ENCODE measurements at places on chromosomes 5 and 9.

- DNase-seq: no peak
These were observed 89.3 kb upstream of the ALDH1A1 start for GRCh38 chr9:73042155-73042554.

DNA sequence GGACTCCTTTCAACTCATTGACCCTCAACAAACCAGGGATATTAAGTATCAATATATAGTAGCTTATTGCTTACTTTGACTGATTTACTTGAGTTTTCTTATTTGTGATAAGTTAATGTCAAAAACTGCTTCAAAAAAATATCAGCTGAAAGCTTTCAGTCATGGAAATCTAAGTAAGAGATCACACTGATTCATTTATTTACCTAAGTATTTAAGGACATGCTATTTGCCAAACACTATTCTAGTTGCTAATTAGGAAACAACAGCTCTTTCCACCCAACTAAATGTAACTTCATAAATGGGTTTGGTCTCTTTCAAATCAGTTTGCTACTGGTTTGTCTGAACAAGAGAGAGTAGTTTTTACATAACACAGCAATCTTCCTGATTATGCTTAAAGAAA, 48.2 kb downstream of the CHD1 start:
- no peak for DNase-seq

GRCh38 chr5:14086261-14086660, 56.9 kb upstream of the TRIO start:
- no peak for DNase-seq

GRCh38 chr5:7873216-7873615, 4.3 kb downstream of the MTRR start:
- DNase-seq: no peak

GRCh38 chr5:124870070-124870469, 123.6 kb upstream of the ZNF608 start:
- DNase-seq: no peak

DNA sequence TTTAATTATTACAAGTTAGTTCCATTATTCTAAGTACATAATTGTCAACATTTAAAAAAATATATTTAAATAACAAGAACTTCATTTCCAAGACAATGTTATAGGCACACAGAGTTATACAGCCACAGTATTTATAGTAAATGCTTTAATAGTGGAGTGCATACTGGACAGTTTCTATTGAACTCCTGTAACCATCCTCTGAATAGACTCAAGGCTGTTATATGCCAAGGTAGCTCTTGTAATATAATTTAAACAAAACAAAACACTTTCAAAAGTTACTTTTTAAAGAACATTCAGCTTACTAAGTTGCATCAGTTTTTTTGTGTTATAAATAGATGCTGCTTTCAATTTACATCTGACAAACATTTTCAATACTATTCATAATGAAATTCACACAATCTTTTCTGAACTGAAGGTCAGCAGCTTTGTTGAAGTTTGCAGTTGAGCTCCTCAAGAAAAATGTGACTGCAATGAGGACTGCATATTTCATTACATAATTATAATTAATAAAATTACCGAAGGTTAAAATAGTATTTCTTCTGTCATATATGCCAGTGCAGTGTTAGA, 549.9 kb upstream of the CYLC2 start:
- DNase-seq: no peak

DNA sequence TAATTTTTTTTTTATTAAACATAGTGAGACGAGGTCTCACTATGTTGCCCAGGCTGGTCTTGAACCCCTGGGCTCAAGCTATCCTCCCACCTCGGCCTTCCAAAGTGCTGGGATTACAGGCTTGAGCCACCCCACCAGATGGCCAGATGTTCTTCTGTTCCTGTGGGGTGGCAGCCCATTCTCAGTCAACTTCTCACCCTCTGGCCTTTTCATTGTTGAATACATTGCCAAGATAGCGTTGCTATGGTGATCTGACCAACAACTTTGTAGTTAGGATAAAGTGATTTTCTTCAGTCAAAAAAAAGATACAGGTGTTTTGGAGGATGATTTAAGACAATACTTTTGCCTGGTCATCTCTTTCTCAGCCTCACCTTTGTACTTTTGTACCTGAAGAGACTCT, 109.1 kb downstream of the EGFLAM start:
- DNase-seq: no peak

GRCh38 chr9:79430619-79431018, 141.1 kb upstream of the TLE4 start:
- DNase-seq: no peak

GRCh38 chr5:170576602-170577535, 73.0 kb downstream of the KCNIP1 start:
- DNase-seq: no peak

- no peak for DNase-seq
These were observed 25.6 kb downstream of the SH3RF2 start for GRCh38 chr5:145962001-145962400.

DNA sequence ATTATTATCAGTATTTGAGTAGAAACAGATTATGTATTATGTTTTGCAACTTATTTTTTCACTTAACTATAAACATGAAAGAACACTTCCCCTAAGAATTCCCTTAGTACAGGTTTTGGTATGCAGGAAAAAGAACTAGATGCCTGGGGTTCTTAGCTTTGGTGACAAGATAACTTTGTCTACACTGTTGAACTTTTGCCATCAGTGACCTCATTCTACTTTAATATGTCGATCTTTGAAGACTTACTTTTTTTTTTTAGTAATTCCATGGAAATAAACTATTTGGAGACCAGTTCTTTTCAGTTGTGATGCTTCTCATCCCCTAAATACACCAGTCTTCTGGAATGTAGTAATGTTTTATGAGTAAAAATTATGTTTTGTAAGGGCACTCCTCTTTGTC, 34.3 kb downstream of the ZNF462 start:
- no peak for DNase-seq

- no peak for DNase-seq
These were observed 49.3 kb downstream of the CCL28 start for GRCh38 chr5:43362725-43363435.

DNA sequence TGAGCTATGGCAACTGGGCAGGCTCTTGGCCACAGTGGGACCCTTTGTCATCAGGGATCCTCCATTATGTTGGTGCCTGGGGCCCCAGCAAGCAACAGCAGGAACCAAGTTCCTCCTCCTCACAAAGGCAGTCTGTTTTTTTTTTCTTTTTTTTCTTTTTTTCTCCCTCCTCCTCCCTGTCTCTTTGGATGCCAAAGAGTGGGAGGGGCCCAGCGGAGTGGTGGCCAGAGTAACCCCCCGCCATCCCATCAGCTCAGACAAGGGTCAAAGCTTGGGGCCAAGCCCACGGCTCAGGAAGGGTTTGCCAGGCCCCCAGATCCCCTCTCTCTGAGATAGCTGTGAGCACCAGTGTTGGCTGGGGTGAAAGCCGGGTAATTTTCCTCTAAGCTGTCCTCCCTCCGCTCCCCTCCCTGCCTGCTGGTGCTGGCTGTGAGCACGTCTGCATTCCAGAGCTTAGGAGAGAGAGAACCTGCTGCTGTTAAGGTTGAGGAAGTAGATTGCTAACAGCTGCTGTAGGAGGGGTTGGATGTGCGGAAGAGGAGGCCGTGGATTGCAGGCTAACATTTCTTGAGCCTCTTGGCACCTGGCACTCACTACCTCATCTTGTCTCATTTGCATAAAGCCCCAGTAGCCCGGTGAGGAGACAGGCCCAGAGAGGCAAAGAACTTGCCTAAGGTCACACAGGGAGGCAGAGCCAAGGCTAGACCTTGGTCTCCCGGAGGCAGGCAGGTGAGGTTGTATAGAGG, 21.2 kb downstream of the GSN start:
- DNase-seq: peak; percentile 76

DNA sequence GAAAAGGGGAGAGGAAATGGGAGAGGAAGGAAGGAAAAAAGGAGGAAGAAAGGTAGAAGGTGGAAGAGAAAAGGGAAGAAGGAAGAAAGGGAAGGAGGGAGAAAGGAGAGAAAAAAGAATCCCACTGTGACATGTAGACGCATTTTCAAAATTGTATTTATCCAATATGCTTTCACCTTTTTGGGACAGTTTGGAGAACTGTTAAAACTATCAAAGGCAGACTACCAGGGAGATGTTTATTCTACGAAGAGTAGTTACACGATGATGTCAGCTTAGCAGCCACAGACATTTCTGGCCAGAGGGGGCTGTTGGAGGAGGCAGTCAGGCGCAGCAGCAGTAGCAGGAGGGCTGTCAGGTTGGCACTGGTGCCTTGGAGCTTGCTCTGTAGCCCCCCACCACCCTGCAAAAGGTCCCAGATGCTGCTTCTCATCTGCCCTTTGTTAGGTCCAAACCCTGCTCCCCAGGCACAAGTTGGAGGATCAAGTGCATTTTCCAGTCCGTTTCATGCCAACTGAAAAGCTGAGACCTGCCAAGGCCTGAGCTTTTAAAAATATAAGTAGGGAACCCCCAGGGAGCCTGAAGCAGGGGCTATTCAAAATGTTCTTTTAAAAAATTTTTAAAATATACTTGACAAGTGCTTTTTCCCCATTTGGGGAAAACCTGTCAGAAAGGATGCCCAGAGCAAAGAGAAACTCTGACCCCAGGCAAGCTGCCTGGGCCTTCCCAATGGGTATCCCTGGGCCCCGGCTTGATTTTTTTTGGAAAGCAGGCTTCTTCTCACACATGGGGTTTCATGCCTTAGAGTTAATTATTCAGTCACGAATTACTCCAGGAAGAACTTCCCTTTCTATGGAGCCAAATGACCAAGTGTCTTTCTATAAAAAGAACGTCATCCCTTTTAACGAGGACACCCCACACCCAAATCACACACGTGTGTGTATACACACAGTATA, 203.3 kb downstream of the SLIT3 start:
- no peak for DNase-seq

- DNase-seq: no peak
These were observed 130.0 kb downstream of the CACNA1B start for GRCh38 chr9:138007566-138007917.

GRCh38 chr5:101123363-101123762, 220.3 kb upstream of the ST8SIA4 start:
- no peak for DNase-seq

DNA sequence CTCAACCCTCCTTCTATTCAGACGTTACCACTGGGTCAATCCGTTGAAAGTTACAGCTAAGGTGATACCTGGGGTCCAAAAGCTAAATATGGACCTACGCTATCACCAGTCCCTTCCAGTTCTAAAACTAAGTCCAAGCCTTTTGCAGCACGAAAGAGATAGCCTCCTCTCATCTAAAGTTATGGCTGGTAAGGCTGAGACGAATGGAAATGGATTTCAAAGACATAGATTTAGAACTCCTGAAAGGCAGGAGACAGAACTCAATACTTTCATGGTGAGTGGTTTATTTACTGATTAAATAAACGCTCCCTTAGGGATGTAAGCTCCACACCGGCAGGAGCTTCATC, 751 bp upstream of the RIC1 start:
- no peak for DNase-seq

DNA sequence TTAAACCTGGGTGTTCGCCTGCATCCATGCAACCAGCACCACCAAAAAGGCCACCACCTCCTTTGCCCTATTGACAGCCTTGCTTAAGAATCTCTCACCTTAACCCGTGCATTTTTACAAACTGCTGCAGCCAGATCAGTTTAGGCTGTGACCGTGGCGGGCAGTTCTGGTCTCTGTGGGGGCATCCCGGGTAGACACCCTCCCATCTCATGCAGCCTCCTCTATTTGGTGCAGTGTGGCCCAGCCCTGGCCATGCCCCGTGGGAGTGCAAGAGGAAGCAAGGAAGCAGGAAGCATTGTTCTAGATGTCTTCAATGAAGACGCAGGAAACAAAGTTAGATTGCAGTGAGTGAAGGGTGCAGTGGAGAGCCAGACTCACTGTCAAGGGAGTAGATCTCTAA, 108.8 kb upstream of the MVB12B start:
- DNase-seq: no peak

- DNase-seq: no peak
These were observed 96.7 kb upstream of the FER start for GRCh38 chr5:108650997-108651396.

GRCh38 chr5:180982008-180982741, 6.5 kb upstream of the BTNL3 start:
- no peak for DNase-seq

DNA sequence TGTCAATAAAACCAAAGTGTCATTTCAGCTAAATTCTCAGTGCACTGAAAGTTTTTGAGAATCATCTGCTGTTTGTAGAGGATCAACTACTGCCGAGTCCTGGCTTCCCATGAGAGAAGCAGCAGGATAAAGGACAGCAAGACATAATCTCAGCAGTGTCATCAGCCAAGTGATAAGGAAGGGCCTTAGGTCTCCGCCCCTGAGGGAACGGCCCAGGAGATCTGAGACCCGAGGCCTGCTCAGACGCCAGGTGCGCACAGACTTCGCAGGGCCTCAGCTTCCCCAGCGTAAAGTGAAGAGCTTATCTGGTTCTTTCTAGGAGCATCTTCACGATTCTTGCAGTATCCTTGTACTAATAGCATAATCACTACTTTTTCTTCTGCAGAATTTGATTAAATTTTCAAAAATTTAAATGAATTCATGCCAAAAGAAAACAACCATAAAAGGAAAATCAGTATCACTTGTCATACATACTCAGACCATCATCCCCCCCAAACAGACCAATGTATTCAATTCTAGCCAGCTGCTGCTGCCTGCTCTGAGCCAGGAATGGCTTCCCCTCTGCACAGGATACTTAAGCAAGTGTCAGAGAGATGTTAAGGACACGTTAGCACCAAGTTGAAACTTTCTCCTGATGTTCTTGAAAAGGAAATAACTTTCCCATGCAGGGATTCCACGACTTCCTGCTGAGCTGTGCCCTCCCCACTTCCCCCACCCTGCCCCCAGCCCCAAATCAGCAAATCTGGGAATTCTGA, 2.2 kb downstream of the GFPT2 start:
- DNase-seq: no peak

DNA sequence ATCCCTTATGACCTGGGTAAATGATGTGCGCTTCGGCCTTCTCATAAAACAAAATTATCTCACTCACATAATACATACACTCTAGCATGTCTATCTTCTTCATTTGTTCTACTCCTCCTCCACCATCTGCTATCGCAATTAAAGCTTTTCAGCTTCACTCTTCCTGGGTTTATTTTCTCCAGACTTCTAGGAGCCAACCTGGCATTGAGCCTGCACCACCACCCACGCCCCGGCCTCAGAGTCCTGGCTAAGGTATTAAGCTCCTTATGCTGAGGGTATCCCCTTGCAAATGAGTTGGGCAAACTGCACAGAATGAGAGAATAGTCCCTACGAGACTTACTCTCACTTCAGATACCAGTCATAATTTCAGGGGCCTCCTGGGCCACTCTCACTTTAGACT, 236.1 kb upstream of the CDH12 start:
- no peak for DNase-seq

- DNase-seq: peak; percentile 25
These were observed 56.4 kb downstream of the MRPL36 start for GRCh38 chr5:1743061-1743768.

DNA sequence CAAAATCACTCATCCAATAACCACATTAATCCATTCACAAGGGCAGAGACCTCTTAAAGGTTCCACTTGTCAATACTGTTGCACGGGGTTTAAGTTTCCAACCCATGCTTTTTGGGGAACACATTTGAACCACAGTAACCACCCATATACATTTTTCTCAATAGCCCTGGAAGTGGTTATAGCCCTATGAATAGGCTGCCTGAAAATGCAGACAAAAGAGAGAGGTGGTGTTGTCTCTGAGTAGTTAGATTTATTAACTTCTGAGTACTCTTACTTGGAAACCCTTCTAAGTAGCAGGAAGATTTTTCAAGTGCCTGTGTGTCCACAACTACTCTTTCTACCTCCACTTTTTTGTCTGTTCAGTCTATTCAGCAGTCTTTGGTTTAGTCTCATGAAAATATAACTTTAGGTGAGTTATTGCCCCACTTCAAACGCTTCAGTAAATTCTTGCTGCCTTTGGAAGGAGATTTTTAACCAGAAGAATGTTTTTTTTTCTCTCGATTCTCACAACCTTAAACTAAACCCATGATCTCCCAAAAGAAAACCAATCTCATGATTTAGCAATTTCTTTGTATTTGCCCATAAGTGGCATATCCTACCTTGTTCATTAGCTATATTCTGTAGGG, 42.6 kb downstream of the ARHGEF28 start:
- no peak for DNase-seq

Measured in upper lobe of right lung (tissue), 1 donor.